ENCODE measurements at places on chromosomes 5 and 9.

- DNase-seq: no peak
Observed at GRCh38 chr9:107586493-107586892, 96.9 kb upstream of the KLF4 start.

GRCh38 chr5:8807636-8808035, 738.2 kb downstream of the SEMA5A start:
- DNase-seq: no peak

GRCh38 chr5:9832921-9833320, 202.8 kb upstream of the TAS2R1 start:
- DNase-seq: no peak

DNA sequence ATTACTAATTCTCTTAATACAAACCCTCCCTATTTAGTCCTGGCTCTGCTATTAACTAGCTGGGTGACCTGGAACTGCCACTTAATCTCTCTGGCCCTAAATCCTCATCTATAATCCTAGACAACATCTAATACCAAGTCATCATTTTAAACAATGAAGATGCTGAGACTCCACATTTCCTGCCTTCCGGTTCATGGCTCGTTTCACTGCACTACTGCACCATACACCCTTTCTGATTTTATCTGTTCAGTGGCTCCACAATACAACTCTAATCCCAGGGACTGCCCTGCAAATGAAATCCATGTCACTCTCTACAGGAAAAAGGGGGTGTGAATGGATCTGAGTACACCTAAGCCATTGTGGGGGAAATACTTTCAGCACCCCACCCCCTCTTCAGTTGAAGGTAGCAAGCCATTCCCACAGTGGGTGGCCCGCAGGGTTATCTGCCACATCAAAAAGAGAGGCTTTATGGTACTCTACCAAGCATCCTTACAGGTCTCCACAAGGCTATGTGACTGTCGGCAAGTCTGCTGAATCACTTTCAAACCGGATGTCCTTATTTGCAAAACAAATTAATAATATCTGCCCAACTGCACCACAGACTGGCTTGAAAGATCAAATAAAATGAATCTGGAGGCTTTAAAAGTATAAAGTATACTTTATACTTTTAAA, 89.5 kb downstream of the EPB41L4A start:
- no peak for DNase-seq

DNA sequence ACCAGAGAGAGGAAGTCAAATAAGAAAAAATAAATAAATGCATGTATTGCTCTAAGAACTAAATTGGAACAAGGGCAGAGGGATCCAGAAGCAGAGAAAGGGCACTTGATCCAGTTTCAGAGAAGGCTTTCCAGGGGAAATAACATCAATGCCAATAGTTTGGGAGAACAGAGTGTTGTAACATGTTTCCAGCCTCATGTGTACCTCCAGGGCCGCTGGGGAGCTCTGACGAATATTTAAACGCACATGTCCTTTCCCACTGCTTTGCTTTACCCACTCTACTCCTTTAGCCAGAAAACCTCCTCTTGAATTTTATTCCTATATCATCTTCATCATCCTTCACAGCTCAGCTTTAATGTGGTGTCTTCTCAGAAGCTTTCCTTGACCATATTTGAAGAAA, 233.7 kb downstream of the ENC1 start:
- no peak for DNase-seq

GRCh38 chr5:56323505-56323904, 90.4 kb upstream of the ANKRD55 start:
- DNase-seq: no peak

DNA sequence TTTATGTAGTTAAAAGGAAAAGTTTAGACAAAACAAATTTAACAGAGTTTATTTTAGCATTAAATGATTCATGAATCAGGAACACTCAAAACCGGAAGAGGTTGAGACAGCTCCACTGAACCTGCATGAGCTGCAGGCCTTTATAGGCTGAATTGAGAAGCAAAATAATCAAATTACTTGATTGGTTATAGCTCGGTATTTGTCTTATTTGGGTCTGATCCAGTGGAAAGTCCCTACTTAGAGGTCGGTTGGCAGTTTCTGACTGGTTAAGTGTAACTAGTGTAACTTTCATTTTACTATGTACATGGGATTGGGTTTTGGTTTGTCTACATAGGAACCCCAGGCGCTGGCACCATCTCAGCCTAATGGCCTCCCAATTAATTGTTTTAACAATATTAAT, 74.1 kb upstream of the PIK3R1 start:
- no peak for DNase-seq

- no peak for DNase-seq
Observed at GRCh38 chr5:145479271-145479670, 355.9 kb downstream of the PRELID2 start.

DNA sequence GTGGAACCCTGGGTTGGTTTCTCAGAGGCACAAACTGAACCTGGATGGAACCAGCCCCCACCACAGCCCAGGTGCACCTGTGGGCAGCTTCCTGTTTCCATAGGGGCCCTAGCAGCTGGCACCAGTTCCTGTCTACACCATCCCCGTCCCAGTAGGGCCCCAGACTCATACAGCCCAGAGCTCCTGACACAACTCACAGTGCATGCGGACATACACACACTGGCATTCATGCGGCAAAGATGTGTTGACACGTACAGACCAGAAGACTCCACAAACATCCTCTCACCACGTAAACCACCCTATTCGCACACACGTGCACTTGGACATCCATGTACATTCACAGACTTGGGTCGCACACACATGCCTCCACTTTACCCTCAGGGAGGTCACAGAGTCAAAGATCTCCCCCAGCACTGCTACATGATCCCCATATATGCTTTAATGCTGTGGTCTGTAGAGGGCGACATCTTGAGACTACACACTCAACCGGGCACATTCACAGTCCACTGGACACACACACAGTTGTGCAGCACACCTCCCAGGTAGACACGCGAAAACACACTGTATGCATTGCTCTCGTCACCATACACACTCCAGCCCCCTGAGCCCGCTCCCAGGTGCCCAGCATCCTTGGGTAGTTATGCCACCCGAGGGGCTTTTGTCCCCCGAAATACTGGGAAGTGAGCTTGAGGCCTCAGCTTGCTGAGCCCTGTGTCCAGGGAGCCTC, 22.4 kb downstream of the CXXC5 start:
- DNase-seq: no peak

DNA sequence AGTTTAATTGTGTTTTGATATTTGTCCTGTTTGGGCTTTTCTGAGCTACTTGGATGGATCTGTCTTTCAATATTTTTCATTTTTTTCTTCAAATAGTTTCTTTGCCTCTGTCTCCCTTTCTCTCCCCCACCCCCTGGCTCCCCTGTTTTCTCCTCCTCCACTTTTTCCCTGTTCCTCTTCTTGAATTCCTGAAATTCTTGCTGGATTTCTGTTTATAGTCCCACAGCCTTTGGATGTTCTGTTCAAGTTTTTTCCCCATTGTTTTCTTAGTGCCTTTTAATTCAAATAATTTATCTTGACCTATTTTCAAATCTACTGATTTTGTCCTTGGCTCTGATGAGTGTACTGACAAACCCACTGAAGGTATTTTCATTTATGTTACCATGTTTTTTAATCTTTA, 113.0 kb downstream of the VPS13A start:
- DNase-seq: no peak

GRCh38 chr5:50965654-50966375, 299.4 kb downstream of the PARP8 start:
- no peak for DNase-seq

GRCh38 chr9:104555521-104555920, 13.4 kb upstream of the OR13C8 start:
- no peak for DNase-seq

- no peak for DNase-seq
Observed at GRCh38 chr5:57947181-57947580, 464.6 kb upstream of the ACTBL2 start.

GRCh38 chr5:153974131-153974812, 64.4 kb downstream of the FAM114A2 start:
- DNase-seq: no peak

GRCh38 chr5:67360047-67360446, 163.4 kb upstream of the CD180 start:
- no peak for DNase-seq

DNA sequence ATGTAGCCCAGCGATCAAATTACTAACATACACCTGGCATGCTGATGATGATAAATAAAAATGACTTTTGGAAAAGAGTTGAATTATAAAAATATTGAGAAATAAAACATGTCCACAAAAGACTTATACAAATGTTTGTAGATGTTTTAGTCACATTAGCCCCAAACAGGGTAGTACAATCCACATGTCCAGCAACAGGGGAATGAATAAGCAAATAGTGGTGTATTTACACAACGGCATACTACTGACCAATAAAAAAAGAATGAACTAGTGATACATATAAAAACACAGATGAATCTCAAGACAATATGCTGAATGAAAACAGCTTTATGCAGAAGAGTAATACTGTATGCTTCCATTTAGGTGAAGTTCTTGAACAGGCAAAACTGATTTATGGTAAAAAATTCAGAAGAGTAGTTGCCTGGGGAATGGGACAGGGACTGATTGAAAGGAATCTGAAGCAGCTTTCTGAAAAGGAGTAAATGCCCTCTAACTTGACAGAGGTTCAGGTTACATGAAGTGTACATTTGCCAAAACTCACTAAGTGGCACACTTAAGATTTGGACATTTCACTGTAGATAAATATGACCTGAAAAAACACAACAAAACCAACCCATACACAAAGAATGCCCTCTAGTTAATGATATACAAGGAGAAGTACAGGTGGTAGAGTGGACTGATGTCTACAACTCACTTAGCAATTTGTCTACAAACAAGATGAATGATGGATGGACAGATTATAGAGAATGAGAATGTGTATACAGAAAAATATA, 35.4 kb downstream of the ACTL7A start:
- DNase-seq: no peak

DNA sequence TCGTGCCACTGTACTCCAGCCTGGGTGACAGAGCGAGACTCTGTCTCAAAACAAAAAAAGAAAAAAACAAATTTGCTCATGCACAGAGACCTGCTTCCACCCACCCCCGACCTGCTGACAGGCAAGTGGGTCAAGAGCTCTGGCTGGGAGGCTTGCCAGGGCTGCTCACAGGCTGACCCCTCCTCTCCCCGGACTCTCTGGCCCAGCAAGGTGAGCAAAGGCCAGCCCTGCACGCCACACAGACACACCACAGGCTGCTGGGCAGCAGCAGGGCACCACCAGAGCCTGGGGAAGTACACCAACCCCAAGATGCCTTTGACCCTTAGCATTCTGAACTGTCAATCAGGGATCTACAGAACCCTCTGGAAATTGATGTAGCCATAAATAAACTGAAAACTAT, 29.2 kb downstream of the NSUN2 start:
- DNase-seq: no peak

- no peak for DNase-seq
Observed at GRCh38 chr5:134063188-134063820, 51.2 kb upstream of the TCF7 start.

DNA sequence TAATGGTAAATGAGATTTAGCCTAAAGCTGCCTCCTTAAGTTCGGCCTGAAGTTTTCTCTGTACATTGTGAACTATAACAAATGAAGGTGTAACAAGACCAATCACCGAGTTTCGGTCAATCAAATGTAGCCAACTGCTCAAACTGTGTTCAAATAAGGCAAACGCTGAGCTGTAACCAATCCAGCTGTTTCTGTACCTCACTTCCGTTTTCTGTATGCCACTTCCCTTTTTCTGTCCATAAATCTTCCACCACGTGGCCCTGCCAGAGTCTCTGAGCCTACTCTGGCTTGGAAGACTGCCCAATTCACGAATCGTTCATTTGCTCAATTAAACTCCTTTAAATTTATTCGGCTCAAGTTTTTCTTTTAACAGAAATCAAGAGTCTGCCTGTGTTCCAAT, 193.5 kb upstream of the KLF9 start:
- no peak for DNase-seq

DNA sequence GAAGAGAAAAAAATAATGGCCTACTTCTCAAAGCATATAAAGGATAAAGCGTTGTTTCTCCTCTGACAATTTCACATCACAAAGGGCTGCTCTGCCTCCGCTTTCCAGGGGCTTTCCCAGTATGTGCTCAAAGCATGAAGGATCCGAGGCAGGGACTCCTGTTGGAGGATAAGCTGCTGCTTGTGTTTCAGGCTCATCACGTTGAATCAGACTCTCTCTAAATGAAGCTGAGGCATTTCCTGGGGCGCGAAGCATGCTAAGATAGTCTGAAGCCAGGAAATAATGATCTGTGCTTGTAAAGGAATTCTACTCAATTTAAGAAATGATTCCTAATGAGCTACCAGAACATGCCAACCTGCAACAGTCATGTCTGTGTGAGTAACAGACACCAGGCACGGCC, 97.5 kb downstream of the MARCHF11 start:
- DNase-seq: no peak

DNA sequence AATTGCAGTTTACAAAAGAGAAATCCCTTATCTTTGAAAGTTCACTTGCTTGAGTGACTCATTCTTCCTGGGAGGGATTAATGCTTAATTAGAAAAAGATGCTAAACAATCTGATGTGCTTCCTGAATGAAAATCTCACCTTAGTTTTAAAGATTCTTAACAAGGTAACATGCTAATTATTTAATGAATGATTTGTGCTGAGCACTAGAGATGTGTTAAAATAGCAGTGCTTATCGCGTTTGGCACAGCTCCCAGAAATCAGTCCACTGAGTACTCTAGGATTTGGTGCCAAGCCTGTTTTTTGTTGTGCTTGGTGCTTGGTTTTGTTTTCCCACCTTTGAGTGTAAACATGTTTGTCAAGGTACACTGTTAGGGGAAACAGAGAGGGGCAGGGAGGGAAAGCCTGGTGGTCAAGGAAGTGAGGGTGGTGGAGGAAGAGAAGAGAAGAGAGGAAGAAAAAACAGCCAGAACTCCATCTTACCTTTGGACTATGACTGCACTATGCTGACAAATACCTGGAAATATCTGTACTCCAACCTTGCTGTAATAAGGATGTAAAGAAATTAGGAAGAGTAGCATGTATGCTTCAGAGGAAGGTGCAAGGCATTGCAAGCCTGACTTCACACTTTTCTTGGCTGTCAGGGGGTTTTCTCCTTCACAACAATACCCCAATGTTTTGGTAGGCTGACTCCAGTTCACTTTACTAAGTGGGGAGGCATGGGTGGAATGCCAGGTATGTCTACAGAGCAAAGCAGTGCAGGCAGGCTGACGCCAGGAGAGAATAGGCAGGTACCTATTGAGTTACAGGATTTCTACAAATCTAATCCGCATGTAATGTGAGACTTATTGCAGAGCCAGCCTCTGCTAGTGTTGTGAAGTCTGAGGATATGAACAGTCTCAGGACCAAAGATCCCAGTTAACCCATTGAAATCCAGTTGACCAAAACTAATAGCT, 157.2 kb upstream of the ISL1 start:
- no peak for DNase-seq

DNA sequence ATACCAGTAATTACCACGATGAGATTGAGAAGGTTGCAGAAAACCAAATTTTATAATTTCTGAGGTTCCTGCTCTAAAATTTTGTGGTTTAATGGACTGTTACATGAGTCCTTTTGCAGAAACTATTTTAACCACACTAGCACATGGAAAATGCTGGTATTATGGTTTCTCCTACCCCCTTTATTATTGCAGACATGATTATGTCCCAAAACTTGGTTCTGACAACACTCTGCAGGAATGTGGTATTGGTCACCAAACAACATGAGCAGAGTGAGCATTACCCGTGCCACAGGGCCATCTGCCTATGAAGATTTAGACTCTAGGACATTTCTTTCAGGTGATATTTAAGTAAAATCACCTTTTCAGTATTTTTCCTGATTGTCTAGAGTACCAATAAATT, 2.8 kb upstream of the ECM2 start:
- DNase-seq: no peak

GRCh38 chr9:29981013-29981412, 2403.4 kb upstream of the ACO1 start:
- no peak for DNase-seq

Measured in stimulated activated CD8-positive, alpha-beta memory T cell treated with anti-CD3 and anti-CD28 coated beads, Interleukin-4, amount 100 ng/mL, for 1 hour (primary cell).